ENCODE measurements at places on chromosomes 2 and 18. TPM values are rescaled to one million over a fixed set of nuclear protein-coding genes. Genes with fewer than 3 reads are reported as not detected.

The INO80B gene
- 4.8 TPM for polyA plus RNA-seq

- DNase-seq, result no peak
Measured at GRCh38 chr2:120859128-120859527, 123.5 kb downstream of the GLI2 start.

DNA sequence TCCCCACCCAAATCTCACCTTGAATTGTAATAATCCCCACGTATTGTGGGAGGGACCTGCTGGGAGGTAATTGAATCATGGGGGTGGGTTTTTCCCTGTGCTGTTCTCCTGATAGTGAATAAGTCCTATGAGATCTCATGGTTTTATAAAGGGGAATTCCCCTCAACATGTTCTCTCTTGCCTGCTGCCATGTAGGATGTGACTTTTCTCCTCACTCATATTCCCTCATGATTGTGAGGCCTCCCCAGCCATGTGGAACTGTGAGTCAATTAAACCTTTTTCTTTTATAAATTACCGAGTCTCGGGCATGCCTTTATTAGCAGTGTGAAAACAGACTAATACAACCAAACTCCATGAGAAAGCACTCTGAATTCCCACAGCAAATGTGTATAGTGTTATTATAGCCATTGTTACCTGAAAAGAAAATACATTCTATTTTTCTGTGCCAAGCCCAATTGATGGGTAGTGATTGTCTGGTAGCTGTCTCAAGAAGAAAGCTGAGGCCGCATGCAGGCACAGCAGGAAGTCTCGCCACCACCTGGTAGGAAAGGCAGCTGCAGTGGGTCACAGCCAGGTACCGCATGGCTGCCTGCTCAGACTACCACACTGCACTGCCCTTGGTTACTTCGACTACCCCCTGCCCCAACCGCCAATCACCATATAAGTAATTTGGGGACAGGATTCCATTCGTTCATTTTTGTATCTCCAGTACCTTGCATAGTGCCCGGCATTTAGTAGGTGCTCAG lies 10.3 kb upstream of the ZBTB7C start:
- DNase-seq, result no peak

GRCh38 chr18:24006712-24007313 lies 7.7 kb upstream of the TTC39C start:
- DNase-seq, result no peak

- DNase-seq, result no peak
Measured at GRCh38 chr2:134927195-134927594, 8.6 kb downstream of the CCNT2 start.

DNA sequence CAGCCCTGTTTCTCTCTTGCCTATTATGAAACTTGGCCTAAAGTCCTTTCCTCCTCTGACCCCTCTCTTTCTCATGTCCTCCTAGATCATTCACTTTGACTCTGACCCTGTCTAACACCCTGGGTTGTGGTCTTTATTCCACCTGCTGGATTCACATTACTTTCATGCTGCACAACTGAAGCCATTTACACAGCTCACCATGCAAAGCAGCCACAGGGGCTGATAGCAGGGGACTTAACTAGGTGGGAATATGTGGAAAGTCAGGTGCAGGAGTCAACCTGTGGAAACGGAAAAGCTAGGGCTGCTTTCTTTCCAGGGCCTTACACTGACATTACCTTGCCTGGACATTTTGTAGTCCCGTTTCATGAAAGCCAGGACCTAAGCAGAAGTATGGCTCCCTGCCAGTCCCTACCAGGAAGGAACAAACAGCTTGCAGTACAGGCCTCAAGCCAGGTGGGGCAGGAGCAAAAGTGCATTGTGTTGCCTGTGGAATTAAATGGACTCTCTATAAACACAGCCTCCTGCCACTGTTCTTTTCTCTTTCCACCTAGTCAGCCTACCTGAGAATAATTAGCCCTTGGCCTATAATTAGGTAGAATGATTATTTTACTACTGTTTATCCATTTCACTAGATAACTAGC lies 11.8 kb downstream of the MAPRE3 start:
- DNase-seq, result no peak

The PUM2 gene
- polyA plus RNA-seq, result 53.7 TPM

GRCh38 chr2:112164876-112165275 lies 26.7 kb downstream of the FBLN7 start:
- DNase-seq, result no peak

DNA sequence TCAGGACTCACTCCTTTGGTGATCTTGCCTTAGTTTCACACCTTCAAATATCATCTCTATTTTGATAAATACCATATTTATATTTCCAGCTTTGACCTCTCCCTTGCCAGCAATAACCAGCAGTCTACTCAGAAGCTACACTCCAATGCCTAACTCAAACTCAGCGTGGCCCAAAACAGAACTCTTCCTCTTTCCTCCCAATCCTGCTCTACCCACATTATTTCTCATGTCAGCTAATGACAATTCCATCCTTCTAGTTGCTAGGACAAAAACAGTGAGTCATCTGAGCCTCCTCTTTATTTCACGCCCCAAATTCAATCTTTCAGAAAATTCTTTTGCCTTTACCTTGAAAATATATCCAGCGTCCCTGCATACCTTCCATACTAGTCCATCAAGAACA lies 23.5 kb downstream of the CYRIA start:
- DNase-seq, result no peak

DNA sequence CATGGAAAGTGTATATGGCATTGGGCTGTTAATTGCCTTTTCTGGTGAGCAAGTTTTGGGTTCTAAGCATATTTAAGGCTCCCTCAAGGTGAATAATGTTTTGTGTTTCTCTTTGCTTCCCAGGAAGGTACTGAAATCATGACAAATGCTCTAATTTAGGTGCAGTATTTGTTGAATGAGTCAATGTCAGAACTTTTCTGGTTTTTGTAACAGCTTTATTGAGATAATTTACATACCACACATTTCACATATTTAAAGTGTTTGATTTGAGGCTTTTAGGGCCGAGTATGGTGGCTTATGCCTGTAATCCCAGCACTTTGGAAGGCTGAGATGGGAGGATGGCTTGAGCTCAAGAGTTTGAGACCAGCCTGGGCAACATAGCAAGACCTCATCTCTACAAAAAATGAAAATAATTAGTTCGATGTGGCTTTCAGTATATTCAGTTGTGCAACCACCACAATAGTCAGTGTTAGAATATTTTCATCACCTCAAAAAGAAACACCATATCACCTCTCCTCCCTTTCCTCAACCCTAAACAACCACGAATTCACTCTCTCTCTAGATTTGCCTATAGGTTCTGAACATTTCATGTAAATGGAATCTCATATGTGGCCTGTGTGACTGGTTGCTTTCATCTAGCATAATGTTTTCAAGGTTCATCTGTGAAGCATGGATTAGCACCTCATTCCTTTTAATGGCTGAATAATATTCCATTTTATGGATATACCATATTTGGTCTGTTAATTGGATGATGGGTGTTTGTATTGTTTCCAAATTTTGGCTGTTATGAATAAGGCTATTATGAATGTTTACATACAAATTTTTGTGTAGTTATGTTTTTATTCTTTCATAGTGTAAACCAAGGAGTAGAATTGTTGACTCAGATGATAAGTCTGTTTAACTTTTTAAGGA lies 54.9 kb downstream of the MGAT5 start:
- no peak for DNase-seq

GRCh38 chr2:43251171-43251731 lies 24.8 kb upstream of the ZFP36L2 start:
- peak; percentile 62 for DNase-seq

GRCh38 chr2:207073801-207074678 lies 91.7 kb downstream of the KLF7 start:
- no peak for DNase-seq

DNA sequence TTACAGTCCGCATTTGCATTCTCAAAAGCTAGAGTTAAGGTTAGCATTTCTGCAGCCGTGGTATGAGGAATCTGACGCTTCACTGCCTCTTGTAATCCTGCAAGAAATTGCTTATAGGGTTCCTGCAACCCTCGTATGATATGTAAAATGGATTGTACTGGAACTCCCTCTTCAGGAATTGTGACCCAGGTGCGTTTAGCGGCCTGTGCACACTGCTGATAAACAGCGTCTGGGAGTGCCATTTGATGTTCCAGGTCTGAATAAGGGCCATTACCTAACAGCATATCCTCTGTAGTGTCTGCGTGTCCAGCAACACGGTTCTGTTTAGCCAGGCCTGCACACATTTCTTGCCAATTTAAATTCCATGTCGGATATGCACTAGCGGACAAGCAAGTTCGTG lies 42.5 kb downstream of the CXCR4 start:
- no peak for DNase-seq

The SLC30A3 gene
- polyA plus RNA-seq, result 0.07 TPM

GRCh38 chr18:61575419-61575818 lies 242.2 kb downstream of the CDH20 start:
- DNase-seq, result no peak

DNA sequence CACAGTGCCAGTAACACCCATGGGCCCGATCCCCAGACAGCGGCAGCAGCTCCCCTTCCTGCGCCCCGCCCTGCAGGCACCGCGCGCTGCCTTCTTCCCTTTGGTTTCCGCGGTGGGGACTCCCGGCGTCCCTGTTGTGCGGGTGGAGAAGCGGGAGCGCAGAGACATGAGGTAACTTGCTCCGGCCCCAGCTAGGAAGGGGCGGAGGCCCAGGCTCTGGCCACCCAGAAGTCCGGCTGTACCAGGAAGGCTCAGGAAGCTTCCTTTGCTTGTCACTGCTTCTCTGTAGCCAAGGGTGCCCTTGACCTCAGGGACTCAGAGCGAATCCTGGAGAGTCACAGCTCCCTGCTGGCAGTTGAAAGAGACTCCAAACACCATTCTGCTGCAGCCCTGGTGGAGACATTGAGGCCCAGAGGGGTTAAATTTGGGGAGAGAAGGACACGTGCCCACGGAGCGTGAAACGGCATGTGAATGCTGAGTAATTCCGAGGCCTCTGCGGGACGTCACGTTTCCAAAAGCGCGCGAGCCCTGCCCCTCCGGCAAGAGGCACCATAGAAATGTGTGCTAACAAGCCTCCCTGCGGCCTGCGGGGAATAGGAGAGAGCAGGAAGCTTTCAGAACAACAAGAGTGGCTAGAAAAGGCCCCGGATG lies 6.7 kb upstream of the ADCY3 start:
- DNase-seq, result no peak

The RMDN2 gene
- 3.6 TPM for polyA plus RNA-seq

- no peak for DNase-seq
Measured at GRCh38 chr2:105790461-105791149, 45.9 kb downstream of the NCK2 start.

- no peak for DNase-seq
Measured at GRCh38 chr2:238105506-238106338, 5.6 kb downstream of the ESPNL start.

DNA sequence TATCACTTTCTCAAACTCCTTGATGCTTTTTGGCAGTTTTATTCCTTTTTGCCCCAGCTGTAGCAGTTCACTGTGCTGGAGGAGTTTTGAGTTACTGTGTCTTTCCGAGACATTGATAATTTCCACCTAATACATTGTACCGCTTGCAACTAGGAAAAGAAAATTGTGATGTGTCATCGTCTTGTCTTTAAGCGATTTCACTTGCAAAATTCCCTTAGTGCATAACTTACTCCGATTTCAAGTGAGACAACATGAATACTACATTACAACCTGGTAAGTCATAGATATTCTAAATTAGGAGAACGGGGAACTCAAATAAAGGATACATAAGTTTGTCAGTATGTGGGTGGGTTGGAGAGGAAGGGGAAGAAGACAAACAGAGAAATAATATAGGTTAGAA lies 340.5 kb upstream of the KYNU start:
- DNase-seq, result no peak

GRCh38 chr2:104337869-104338268 lies 516.0 kb upstream of the POU3F3 start:
- DNase-seq, result no peak

The PTPRN gene
- polyA plus RNA-seq, result 11.7 TPM

The RAB27B gene
- 1.4 TPM for polyA plus RNA-seq

DNA sequence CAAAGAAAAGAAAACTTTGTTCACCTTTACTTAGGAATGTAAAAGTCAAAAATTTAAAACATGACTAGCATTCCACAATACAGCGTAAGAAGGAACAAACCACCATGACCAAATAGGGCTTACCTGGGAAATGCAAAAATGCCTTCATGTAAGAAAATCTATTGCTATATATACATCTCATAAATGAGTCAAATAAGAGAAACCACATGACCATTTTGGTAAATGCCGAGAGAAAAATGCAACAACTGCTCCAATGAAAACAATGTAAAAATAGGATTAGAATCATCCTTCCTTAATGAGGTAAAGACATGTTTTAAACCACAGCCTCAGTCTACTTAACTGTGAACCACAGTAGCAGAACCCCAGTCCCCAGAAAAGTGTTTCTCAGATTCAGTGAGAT lies 49.4 kb downstream of the TGOLN2 start:
- DNase-seq, result peak; percentile 55

DNA sequence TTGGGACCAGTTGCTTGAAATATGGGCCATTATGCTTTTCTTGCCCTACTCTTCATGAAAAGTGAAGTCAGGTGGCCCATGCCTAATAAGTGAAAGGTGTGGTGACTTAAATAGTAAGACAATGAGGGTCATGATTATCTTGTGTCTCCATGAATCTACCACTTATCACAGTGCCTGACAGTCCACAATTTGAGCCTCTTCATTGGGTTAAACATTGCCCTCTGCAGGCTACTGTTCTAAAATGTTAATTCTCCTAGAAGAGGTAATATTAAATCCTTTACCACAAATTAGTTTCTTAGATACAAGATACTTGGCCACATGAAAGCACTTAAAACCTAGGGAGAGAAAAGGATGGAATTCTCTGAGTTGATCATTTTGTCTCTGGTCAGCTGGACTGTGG lies 4.0 kb downstream of the EGR4 start:
- no peak for DNase-seq

The UNC80 gene
- polyA plus RNA-seq, result not detected

- DNase-seq, result no peak
Measured at GRCh38 chr18:31486165-31486564, 11.8 kb upstream of the DSG2 start.

DNA sequence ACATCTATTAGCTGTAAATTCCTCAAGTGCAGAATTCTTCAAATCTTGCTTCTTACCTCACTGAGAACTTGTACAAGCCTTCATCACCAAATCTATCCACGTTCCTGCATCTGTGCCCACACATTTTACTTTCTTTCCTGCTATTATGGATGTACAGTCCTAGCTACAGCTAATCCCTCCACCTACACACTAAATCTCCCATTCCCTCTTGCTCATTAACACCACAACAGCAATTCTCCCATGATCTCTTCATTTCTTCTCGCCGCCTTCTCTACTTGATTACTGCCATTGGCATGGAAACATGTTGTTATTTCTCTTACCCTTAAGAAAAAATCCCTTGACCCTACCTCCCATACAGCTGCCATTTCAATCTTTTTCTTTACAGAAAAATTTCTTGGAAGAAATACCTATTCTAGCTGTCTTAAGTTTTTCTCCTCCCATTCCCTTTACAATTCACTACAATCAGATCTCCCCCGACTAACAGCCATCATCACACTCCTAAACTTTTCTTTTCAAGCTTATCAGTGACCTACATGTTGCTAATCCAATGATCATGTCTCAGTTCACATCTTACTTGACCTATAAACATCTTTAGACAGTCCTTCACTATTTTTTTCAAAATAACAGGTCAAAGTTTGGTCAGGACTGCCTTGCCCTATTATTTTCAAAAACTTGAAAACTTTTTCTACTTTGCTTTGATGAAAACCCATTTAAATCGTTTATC lies 41.0 kb downstream of the ROCK2 start:
- DNase-seq, result no peak

All from AG04450 (cell line).